ENCODE measurements at places on chromosomes 1 and 21.

DNA sequence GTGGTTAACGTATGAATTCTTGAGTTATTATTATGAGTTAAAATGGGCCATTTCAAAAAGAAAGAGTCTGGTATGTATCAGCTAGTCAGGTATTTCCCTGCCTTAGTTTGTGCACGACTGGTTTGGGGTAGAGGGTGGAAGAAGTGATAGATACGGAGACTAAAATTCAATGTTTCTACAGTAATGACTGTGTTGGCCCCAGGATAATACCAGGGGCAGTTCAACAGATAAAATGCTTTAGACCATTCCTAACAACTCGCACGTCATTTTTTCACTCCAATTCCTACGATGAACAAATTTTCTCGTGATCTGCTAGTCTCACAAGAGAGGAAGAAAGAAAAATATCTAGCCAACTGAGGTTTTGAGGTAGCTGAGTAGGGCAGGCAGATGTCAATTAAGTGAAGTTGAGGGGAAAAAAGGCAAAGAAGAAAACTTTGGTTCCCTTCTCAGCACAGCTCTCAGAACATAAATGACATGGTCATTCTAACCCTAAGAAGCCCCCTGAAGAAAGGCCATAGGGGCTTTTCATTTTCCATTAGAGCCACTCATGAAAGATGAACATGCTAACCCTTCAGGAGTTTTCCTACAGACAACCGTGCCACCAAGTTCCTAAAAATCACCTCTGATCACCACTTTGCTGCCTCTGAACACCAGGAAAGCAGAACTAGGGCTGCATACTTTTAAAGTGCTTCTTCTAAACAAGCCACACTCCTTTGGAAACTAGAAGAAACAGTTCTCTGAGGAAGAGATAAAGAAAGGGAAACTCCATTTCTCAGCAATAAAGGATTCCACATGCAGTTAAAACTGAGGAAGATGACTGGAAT, 5.6 kb downstream of the MCOLN2 start:
- DNase-seq = no peak

DNA sequence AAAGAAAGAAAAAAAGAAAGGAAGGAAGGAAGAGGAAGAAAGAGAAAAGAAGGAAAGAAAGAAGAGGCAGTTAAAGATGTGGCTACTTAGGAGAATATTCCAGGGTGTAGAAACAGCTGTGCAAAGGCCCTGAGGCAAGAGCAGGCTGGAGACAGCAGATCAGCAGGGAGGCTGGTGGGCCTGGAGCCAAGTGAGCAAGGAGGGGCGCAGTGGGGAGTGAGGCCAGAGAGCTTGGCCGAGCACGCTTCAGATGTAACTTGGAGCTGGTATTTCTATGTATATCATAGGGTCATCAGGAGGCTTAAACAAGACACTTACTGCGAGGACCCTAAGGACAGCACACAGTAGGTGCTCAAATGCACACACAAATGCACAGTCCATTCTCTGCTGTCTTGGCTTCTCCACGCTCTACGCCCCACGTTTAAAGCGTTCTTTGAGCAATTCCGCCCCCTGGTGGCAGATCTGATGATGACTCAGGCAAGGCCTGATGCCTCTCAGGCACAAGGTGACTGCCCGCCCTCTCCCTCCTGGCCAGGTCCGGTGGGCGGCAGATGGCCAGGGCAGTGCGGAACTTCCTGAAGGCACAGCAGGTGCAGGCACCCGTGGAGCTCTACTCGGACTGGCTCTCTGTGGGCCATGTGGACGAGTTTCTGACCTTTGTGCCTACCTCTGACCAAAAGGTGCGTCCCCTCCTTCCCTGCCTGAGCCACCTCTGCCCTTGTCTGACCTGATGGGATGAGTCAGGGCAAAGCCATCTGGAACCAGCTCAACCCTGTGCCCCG, 11.9 kb upstream of the PADI3 start:
- peak; percentile 88 for DNase-seq

- no peak for DNase-seq
Measured at GRCh38 chr1:232383455-232384123, 246.3 kb downstream of the SIPA1L2 start.

DNA sequence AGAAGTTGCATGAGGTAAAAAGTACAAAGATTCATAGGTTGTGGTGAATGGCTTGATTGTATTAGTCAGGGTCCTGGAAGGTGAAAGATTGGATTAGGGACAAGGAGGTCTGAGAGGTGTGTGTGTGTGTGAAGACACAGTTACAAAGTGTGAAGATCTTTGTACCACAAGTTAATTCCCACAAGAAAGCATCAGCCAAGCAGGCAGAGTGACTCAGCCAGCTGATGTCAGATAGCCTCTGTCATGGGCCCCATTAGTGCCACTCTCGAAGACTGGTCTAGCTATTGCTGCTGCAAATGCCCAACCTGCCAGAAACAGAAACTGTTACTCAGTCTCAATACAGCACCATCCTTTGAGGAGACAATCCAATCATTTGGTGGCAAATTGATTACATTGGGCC, 96.5 kb downstream of the DTL start:
- DNase-seq = no peak

- no peak for DNase-seq
Measured at GRCh38 chr1:223056802-223057201, 86.2 kb downstream of the TLR5 start.

- DNase-seq = no peak
Measured at GRCh38 chr1:204923201-204923600, 52.5 kb downstream of the NFASC start.

DNA sequence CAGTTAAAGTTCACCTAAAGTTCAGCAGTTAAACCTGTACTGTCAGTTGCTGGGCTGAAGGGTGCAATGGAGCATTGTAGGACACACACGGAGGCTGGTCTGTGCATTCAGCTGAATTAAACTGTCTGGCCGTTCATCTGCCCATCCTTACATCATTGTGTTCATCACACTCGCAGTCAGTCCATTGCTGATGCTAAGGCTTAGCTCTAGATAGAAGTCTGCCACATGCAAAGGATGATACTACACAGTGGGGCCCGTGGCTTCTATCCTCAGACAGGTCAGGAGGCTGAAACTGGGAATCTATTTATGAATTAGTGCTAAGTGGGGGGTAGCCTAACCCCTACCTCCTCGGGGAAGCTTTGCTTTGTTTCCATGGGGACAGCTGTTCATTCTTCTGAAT, 60.4 kb downstream of the CNIH3 start:
- DNase-seq = no peak

DNA sequence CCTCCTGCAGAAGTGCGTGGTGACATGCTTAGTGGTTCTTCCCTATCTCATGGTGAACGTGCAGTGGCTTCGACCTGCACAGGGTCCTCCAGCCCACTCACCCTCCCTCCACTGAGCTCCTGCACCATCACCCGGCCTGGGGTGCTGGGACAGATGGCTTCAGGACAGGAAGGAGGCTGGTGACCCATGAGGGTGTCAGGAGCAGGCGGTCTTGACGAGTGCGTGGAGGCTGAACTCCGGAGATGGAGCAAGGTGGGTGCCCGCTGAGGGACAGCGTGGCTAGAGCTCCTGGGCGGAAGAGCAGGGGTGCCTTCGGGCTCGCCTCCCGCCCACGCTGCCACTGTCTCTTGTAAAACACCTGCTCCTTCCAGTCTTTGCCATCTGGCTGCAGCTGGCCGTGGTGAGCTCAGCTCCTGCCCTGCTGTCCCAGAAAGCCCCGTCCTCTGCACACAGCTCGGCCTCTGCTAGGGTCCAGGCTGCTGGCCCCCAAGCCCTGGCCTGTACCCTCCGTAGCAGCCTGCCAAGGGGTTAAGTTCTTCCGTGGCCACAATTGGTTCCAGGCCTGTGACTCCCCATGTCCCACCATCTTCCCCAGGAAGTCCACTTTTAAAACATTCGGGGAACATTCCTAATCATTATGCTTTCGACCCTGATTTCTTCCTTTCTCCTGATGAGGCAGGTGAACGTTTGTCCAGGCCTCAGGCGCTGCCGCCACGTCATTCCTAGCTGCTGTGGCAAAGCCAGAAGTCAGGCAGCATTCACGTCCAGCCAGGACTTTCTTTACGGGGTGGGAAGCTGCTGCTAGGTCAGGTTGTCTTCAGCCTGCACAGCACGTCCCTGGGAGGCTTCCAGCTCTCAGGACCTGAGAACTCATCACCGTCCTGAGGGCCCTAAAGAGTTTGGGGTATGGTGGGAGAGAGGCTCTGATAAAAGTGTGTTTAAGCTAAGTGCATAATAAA, 8.1 kb downstream of the KRTAP10-1 start:
- no peak for DNase-seq

GRCh38 chr1:56329970-56330369, 249.4 kb downstream of the PLPP3 start:
- no peak for DNase-seq

DNA sequence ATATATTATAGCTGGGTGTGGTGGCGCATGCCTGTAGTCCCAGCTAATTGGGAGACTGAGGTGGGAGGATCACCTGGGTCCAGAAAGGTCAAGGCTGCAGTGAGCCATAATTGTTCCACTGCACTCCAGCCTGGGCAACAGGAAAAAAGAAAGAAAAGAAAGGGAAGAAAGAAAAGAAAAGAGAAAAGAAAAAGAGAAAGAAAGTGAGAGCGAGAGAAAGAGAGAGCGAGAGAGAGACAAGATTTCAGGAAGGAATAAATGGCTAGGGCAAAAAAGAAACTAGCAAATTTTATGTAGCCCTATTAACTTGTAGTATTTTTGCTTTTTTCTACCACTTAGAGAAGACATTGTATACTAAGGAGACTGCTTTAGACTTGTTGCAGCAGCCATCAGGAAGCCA, 6.2 kb downstream of the NRAS start:
- no peak for DNase-seq

DNA sequence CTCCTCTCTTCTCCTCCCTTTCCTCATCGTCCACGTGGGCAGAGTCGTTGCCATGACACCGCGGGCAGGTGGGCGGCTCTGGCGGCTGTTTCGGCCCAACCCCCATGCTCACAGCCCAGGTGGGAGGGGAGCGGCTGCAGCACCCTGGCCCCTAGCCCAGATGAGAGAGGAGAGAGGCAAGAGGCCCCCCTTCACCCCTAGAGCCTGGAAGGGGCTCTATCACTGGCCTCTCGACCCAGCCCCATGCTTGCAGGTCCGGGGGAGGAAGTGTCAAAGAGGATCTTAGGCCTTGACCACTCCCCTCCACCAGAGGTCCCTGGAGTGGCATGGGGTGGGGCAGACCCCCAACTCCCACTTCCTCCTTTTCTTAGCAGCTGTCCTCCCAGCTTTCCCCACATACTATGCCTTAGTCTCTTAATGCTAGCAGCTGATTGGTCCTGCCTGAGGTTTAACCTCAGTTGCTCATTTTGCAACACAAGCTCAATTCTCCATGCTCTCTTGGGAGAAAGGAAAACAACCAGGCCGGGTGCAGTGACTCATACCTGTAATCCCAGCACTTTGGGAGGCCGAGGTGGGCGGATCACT, 10.4 kb downstream of the DLGAP3 start:
- DNase-seq = no peak

- DNase-seq = no peak
Measured at GRCh38 chr1:245216366-245217115, 61.8 kb downstream of the KIF26B start.

DNA sequence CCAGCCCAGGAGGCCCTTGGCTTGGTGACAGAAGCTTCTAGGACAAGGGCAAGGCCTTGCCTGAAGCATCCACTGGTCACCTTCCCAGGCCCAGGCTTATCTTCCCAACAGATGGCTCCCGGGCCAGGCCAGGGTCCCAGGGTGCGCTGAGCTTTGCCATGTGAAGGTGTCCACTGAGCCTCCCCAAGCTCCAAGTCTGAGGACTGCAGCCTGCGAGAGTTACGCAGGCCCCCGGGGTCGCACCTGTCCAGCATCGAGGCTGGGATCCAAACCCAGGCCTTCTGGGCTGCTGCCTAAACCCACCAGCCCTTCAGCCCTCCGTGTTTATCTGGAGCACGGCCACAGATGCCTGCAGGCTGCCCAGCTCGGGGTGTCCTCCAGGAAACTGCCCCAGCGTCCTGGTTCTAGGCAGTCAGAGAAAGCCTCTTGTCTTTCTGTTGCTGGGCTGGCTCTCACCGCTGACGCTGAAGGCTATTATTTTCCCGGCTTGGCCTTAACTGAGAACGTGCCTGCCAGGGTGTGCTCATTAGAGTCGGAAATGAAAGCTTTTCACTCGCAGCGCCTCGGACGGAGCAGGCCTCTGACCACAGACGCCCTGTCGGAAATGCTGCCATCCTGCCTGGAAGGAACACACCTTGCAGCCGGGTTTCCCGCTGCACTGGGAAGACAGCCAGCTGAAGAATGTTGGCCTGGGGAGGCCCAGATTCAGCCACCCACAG, 71.4 kb downstream of the MEGF6 start:
- DNase-seq = no peak

- DNase-seq = no peak
Measured at GRCh38 chr1:84410328-84411095, 12.2 kb downstream of the DNASE2B start.

DNA sequence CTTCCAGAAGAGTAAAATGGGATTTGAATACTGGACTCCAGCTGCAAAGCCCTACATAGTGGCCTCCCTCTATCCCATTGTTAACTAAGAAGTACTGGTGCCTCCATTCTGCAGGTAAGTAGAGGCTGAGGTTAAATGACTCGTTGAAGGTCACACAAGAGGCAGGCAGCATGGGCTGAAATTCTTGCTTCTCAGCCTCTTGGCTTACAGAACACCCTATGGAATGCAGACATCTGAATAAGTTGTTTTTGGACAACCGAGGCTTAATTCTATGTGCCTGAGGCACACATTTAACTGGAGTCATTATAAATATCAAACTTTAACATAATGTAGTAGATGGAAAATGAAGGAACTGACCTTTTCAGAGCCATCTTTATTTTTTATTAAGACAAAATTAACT, 5.7 kb downstream of the DNAJC11 start:
- no peak for DNase-seq

- no peak for DNase-seq
Measured at GRCh38 chr21:16863908-16864307, 648.9 kb upstream of the CXADR start.

DNA sequence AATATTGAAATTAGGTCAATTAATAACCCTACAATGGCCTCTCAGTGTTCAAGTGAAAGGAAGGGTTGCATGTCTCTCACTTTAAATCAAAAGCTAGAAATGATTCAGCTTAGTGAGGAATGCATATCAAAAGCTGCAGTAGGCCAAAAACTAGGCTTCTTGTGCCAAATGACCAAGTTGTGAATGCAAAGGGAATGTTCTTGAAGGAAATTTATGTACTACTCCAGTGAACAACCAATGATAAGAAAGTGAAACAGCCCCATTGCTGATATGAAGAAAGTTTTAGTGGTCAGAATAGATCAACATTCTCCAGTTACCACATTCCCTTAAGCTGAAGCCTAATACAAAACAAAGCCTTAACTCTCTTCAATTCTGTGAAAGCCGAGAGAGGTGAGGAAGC, 10.0 kb downstream of the MAEL start:
- no peak for DNase-seq

All from activated T-cell treated with anti-CD3 and anti-CD28 coated beads for 4 hours (primary cell).